C1 segment of cervical spinal cord (tissue), 14 donors: ENCODE measurements at places on chromosomes 16 and 17.

DNA sequence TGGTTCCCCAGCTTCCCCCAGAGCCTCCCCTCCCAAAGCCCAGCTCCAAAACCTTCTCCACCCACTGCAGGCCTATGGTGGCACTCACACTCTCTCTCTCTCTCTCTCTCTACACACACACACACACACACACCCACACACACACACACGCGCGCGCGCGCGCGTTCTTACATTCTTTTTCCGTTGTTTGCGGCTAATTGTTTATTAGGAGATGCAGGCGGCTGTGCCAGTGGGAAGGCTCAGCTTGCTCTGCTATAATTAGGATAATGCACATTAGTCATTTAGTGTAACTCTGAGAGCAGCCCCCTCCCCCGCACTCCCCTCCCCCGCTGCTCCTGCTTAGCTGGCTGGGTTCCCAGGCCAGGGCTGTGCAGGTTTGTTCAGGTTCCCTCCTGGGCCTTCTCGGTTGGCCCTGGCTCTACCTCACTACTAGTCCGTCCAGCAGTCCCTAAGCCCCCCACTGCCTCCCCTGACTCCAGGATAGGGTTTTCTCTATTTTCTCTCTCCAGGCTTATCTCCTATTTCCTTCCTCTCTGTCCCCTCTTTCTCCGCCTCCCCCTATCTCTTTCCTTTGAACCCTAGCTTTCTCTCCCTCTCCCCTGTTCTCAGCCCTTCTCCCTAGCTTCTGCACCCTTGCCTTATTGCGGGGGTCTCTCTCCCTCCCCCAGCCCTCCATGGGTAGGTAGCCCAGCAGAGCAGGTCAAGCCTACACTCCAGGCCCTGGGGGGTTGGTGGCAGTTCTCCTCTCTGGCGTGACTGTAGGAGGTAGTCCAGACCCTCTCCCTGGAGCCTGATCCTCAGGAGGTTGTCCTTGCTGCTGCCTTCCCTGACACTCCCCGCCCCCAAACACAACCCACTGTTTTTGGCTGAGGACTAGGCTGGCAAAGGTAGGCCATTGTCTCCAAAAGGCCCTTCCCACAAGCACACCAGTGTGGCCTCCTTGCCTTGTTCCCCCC lies 34.0 kb downstream of the TMEM132E start:
- no peak for DNase-seq

DNA sequence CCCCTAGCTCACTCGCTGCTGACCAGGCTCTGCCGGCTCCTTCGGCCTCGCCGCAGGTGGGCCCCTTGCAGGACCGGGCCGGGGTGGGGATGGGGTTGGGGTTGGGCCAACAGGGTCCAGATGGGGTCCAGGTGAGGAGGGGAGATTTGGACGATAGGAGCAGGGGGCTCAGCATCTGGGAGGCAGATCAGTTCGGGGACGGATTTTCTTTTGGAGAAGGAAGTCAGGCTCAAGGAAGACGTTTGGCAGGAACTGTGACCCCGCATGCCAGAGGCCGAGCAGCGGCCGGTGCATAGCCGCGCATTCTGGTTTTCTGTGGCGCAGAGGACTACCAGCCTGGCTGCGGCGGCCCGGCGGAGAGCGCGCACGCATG lies 845 bp upstream of the ALDOA start:
- no peak for DNase-seq

- no peak for DNase-seq
Measured at GRCh38 chr17:37121616-37122015, 172.9 kb downstream of the AATF start.

DNA sequence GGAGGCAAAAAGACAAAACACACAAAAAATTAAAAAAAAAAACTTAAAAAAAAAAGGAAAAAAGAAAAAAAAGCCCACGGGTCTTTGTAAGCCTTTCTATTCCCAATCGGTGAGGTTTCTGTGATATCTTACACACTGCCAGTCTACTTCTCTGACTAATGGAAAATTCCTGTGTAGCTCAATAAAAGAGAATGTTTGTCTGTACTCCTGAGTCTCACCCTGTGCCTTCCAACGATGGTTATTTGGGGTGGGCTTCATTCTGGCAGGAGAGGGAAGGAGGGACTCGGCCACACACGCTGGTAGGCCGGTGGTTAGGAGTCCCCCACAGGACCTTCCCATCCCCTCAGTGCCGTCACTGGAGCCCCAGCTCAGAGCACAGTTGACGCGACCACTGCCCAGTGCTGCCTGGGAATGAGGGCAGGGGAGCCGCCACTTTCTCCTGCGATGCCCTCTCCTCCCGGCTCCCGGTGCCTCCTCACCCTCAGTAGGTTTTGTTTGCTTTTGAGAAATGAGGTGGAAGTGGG lies 68.0 kb downstream of the AMFR start:
- DNase-seq = no peak

DNA sequence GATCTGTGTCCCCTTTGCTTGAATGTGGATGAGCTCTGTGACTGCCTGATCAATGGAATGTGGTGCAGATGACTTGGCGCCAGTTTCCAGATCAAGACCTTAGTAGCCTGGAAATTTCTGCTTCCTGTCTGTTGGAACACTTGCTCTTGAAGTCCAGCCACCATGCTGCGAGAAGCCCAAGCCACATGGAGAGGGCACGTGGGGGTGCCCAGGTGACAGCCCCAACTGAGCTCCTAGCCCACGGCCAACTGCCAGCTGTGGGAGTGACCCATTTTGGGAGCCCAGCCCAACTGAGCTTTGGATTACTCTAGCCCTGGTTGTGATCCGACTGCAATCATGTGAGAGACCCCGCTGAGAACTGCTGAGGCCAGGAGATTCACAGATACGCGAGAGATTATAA lies 3.3 kb upstream of the ITGAM start:
- DNase-seq = no peak

DNA sequence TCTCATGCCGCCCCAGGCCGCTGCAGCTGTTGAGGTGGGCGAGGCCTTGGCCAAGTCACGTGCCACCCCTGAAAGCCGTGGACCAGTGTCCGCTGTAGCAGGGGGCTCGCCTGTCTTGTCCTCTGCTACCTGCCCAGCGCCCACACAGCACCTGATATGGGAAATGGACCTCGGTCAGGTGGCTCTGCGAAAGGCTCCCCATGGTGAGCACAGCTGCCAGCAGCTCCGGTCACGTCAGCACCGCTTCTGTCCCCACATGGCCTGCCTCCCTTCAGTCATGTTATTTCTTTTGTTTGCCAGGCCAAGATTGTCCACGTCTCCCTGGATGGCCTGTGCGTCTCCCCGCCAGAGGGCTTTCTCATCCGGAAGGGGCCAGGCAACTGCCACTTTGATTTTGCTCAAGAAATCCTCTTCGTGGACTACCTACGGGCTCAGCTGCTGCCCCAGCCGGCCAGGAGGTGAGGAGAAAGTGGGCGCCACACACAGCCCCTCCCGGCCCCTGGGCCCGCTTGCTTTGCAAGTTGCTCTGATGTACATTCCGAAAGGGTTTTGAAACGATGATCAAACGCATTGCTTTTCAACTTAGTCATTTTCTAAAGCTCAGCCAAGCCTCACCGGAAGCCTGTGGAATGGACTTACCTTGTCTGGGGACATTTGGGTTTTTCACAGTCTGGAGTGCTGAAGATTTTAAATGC lies 219.8 kb downstream of the KATNIP start:
- DNase-seq = no peak

DNA sequence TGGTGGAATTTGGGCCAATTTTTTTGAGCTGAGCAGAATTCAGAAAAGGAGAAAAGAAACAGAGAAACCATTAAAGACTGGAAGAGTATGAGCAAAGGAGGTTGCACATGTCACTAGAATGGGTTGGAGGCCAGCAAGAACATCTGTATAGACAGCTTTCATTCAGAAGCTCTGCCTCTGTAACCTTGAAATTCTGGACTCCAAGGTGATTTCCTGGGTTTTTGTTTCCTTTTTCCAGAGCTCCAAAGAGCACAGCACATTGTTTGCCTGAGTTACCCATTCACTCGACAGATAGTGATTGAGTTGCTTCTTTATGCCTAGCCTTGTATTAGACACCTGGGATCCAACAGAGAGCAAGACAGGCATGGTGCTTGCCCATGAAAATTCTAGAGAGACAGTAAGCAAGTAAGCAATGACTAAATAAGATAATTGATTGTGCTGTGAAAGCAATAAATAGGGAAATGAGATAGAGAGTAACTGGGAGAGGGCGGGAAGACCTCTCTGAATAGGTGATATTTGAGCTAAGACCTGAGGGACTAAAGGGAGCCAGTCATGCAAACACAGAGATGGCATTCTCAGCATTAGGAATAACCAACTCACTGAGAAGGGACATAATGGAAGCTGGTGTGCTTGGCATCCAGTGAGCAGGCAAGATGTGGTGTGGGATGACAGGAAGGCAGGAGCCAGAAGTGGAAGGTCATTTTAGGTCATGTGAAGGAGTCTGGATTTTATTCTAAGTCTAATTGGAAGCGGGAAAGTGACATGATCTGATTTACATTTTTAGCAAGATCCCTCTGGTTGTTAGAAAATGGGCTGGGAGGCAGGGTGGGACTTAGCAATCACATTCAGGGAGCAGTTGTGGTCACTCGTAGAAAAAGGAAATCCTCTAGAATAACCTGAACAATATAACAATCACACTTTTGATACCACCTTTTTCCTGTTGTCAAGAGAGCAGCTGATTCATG lies 197.5 kb downstream of the HS3ST3A1 start:
- DNase-seq = no peak

DNA sequence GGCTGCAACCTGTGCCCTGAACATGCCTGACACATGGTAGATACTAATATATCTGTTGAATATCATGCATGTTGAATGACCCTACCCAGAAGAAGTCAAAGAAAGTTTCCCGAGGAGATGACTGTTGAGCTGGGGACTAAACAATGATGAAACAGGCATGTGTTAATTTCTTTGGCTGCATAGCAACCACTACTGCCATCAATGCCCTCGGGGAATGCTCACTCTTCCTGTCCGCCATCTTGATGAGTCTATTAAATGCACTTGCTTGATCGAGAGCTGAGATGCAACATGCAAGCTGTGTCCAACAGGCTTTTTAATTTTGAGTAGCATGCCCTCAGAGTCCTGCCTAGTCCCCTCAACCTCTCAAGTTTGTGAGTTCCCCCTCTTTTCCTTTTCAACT lies 31.3 kb downstream of the GRIN2A start:
- no peak for DNase-seq
